ENCODE measurements at places on chromosomes 1 and 21. TPM values are rescaled to one million over a fixed set of nuclear protein-coding genes. Genes with fewer than 3 reads are reported as not detected.

The FAM151A gene
- not detected for total RNA-seq

The LAD1 gene
- 35.7 TPM for total RNA-seq

The UMODL1 gene
- total RNA-seq: under 0.01 TPM

The CDC7 gene
- total RNA-seq: 10.1 TPM

The PHACTR4 gene
- total RNA-seq: 17.9 TPM

GRCh38 chr1:85615586-85616363 lies 35.2 kb downstream of the CCN1 start:
- peak; percentile 81 for DNase-seq

DNA sequence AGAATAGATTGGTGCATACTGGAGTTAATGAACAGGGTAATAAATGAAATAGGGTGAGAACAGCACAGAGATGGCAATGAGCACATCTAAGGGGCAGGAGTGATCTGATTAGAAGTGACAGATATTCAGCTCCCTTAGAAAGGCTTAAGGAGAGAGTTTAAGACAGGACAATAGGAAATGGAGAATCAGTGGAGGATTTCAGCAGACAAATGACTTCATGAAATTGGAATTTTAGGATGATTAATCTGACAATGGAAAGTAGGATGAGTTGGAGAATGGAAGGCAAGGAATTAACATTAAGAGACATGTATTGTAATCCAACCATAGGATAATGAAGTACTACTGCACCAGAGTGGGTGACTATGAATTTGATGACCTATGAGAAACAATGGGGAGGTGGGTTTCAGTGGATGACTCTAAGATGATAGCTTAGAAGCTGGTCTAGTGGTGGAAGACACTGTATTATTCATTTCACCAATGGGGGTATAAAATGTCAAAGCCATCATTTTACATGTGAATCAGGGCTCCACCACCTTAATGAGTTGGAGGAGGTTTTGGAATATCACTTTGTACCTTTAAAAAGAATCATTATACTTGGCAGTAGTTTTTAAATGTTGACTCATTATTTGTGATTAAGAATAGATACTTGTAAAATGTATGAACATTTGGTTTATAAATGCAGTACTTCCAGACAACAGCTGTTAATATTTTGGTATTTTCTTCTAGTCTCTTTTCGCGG lies 139.1 kb downstream of the PLA2G4A start:
- no peak for DNase-seq

GRCh38 chr1:154992721-154993571 lies 440 bp upstream of the LENEP start:
- no peak for DNase-seq

DNA sequence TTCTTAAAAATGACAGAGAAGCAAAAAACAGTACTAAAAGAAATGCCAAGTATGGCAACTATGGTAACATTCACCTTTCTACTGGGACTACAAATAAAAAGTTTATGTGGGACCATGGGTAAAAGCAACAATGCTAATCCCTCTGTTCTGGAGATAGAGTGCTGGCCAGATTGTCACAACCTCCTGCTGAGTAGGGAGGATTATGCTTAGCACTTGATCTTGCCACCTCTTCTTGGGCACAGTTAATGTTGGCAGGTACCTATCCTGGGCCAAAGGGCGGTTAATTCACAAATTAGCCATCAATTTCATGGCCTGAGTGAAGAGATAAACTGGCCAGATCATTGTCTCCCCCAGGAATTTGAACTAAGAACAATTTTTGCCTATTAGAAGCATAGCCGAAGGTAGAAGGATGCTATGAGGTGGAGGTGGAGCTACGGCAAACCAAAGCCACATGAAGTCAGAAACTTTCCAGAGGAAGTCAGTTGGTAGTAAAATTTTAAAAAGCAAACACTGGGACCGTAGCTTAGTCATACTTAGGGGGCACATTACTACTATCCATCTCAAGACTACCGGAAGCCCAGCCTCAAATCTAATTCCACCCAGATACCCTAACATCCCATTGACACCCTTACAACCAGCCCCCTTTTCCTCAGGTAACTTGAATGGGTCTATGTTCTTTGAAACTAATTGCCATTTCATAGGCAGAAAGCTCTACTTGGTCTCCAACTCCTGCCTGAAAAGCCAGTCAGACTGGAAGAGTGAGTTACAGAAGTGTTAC lies 2.7 kb downstream of the SCYL3 start:
- DNase-seq: no peak

DNA sequence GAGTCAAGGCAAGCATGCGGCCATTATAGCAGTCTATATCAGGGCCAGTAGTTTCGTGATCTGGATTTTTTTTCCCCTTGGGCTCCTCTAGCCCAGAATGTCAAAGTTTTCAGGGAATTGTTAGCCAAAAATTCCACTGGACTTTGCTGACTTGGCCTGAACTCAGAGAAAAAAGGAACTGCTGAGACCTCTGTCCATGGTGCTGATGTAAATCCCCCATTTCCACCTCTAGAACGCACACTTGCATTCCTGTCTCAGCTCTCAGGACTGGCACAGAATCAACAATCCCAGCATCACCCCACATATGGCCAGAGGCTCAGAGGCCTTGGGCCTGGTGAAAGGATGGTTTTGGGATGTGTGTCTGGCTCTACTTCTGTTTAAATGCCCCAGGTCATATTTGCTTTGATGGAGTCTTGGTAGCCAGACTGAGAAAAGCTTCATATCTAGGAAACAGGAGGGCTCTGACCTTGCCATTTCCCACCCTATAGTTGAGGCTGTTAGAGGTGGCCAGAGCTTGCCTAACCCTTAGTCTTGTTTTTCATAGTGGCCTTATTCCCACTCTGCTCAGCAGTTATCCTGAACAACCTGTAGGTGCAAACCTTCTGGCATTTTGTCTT lies 16.9 kb upstream of the EFCAB14 start:
- DNase-seq: peak; percentile 16

- DNase-seq: no peak
These were observed 442.1 kb upstream of the NR5A2 start for GRCh38 chr1:199585392-199585791.

GRCh38 chr1:221274373-221274772 lies 395.1 kb downstream of the HLX start:
- no peak for DNase-seq

DNA sequence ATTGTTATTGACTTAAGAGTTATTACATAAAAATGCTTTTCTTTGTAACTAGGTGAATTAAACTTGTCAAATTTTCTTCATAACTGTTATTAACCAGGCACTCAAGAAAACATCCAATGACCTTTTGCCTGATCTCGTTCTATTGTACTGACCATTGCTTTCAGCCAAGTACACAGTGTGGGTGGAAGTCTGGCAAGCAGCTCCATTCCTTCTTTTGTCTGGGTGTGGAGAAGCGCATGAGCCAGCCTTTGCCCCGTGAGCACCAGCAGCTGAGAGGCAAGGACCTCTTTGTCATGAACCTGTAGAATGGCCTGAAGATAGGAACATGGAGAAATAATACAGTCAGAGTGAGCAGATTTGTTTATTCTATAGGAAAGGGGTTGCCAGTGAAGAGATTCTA lies 57.5 kb downstream of the IARS2 start:
- no peak for DNase-seq

DNA sequence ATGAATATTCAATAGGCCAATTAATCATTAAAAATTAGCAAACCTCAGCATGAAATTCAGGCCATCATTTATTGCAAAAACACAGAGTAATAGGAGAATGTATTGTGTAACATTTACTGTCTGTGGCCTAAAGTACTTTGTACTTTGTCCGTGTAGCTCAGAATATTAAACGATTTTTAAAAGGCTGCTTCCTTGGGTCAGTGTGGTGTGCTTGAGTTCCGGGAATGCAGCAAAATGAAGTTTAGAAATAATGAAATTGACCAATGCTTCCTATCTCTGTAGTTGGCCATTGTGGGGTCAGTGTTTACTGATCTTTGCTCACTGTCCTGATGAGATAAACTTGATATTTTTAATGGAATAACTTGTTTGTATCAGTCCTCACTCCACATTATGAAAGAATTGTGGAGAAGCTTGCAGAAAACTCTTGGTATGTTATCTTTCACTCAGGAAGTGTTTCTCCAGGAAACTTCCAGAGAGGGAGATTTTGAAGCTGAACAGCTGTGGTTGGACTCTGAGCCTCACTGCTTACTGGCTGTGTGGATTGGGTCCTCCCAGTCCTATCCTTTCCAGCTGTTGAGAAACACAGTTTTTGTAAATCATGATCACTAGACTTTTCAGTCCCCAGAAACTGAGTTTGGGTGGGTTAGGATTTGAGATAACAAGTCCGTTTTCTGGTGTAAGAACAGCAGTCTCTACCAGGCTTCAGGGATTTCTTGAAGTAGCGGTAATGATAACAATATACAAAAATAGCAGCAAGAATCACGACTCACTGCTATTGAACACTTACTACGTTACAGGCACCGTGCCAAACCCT lies 19.2 kb upstream of the MTARC1 start:
- no peak for DNase-seq

DNA sequence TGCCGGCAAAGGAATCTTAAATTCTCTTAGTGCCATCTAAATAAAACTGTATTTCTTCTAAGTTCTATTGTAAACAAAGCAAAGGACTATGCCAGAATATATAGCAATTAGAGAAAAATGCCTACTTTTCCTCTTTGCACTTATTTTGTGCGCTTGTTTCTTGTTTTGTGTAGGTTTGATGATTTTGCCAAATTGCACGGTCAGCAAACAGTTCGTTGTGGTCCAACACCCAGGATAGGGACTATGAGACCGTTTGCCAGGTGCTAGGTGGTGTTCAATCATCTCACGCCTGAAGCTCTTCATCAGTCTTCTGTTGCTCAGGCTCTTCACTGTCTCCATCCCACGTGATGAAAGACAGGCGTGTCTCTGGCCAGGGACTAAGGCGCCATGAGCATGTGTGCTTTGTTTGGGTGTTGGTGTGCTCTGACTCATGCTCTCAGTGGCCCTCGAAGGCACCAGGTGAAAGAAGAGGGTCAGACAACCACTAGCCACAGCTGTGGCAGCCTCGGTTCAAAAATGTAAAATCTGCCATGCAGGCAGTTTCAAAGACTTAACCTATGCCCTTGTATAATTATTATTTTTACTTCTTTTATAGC lies 36.9 kb upstream of the KCNE1 start:
- no peak for DNase-seq

DNA sequence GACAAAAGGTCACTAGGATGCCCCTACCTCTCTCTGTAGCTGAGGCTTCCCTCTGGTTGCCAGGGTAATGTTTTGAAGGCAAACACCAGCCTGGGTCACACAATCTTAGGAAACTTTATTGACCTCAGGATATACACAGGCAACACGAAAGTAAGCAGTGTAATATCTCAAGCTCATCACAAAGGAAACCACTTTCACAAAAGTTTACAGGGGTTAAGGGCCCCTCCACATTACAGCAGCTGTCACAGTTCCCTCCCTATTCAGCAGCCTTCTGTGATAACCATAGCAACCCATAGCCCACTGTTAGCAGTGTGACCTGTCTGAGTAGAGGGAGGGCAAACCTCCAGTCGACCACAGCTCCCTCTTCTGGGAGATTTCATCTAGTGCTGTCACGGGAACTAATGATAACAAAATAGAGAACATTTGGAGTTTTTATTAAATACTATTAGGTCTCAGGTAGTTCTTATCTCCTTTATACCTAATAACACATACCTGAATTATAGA lies 149.8 kb downstream of the PTPRC start:
- DNase-seq: no peak

- no peak for DNase-seq
These were observed 2.7 kb upstream of the TMEM61 start for GRCh38 chr1:54977533-54978297.

DNA sequence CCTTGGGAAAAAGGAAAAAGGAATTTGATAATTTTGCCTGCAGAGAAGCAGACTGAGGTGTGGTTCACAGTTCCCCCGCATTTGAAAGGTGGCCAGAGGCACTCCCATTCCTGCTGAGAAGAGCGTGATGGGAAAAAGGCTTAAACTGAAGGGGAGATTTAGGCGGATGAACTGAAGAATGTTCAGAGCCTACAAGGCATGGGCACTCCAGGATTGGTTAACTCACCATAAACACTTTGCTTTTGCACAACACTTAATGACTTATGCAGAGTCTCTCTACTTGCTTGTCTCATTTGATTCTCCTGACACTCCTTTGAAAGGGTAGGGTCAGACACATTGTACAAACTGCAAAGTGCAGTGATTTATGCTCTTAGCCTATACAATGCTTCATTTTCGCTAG lies 119.6 kb upstream of the RUNX1 start:
- DNase-seq: no peak

DNA sequence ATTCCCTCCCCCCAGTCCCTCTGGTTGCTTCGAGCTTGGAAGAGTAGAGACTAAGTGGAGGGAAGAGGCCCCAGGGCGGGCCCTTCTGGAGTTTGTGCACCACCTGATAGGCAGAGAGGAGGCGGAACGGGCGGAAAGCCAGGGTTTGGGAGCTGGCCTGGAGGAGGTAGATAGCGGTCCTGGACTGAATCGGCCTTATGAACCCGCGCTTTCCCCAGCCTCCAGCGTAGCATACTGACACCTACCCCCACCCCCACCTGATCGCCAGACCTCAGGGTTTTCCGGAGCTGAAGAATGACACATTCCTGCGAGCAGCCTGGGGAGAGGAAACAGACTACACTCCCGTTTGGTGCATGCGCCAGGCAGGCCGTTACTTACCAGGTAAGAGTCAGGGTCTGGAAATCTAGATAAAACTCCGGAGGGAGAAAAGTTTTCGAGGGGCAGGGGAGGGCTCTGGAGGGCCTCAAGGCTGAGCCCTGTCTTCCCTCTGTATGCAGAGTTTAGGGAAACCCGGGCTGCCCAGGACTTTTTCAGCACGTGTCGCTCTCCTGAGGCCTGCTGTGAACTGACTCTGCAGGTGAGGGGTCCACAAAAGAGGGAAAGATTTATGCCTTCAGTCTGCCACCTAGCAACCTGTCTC lies 705 bp downstream of the UROD start:
- no peak for DNase-seq

DNA sequence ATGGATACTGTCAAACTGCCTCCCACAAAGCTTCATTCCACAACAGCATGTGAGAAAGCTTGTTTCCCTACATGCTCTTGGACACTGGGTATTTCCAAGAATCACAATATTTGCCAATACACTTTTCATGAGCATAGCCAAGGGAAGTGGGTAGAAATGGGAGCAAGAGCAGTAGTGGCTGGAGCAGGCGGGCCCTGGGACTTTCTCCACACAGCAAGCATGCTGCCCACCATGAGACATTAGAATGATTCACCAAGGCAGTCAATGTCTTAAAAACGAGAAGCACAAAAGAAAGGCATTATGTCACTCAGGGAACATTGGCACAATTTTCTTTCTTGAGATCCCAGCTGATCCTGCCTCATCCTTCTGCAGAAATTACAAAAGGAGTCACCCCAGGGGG lies 371.6 kb upstream of the RUNX1 start:
- no peak for DNase-seq

GRCh38 chr1:157137408-157138219 lies 581 bp downstream of the ETV3 start:
- DNase-seq: no peak

GRCh38 chr1:906600-907420 lies 16.9 kb upstream of the SAMD11 start:
- DNase-seq: no peak

- no peak for DNase-seq
These were observed 1.1 kb downstream of the SYNC start for GRCh38 chr1:32701421-32701911.
